ENCODE measurements at places on chromosomes 6 and 20.

DNA sequence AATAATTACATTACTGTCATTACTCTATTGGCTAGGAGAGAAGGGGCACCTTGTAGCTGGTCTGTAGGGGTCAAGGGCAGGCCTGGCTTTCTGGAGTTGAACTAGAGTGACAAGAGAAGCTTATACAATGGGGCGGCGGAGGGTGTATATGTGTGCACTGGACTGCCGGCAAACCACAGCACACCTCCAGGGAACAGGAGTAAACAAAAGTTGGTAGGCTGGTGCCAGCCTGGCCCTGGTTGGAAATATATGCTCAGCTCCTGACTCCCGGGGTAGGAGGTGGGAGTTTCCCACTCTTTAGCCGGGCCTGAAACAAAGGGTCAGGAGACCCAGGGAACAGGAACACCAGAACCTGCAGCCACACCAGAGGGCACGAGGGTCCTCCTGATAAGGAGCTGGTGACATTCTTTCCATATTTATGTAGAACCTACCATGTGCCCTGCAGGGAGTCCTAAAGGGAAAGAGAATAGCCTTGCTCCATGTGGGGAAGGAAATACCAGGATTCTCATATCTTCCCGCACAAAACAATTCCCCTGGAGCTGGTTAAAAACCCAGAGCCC is 5.1 kb downstream of the C6orf132 start:
- no peak for DNase-seq

- no peak for DNase-seq
These were observed 19.3 kb downstream of the AK9 start for GRCh38 chr6:109671733-109672132.

DNA sequence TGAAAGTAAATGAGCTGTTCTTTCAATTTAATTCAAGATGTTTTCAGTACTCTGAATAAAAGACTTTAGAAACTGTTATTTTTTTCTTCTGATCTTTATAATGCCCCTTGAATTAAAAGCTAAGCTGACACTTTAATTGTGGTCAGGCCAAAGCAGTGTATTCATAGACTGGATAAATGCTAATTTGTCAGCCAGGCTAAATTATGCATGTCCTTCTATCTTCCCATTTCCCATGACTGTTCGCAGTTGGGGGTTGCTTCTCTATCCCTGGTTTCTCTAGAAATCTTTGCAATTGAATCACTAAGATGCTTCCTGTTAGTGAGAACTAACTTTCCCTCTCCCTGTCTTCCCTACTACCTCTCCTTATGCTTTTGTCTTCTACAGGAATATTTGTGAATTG is 396.2 kb downstream of the RFPL4B start:
- DNase-seq = no peak

GRCh38 chr20:38215194-38216182 is 45.0 kb downstream of the KIAA1755 start:
- no peak for DNase-seq

DNA sequence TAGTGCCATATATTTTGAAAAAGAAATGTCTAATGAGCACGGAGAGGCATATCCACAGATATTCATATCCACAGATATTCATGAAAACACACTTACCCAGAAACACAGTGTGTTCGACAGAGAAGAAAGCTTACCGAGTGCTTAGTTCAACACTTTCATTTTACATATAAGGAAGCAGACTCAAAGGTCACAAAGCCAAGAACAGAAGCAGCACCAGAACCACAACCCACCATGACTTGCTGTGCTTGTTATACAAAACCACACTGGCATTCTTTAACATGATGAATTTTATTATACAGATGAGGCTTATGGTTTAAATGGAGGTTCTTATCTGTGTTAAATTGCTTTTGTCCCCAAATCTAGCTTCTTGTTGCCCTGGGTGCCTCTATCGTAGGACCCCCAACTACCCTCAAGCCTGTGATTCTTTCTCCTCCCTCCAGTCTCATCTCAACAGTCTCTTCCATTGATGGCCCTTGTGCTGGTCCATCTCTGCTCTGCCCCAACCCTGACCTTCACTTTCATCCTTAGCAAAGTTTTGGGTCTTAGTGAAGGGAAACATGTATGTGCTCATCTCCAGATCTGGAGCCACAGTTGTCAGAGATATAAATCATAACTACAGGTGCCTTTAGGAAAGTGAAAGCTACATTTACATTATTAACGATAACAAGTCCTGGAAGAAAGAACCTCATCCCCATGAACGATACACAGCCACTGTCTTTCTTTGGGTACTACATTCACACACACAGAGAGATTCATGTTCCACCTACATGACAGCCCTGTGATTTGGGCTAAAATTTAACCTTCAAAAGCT is 40.0 kb downstream of the SF3B5 start:
- DNase-seq = no peak

- DNase-seq = no peak
These were observed 355.3 kb downstream of the RNF144B start for GRCh38 chr6:18742406-18742805.

DNA sequence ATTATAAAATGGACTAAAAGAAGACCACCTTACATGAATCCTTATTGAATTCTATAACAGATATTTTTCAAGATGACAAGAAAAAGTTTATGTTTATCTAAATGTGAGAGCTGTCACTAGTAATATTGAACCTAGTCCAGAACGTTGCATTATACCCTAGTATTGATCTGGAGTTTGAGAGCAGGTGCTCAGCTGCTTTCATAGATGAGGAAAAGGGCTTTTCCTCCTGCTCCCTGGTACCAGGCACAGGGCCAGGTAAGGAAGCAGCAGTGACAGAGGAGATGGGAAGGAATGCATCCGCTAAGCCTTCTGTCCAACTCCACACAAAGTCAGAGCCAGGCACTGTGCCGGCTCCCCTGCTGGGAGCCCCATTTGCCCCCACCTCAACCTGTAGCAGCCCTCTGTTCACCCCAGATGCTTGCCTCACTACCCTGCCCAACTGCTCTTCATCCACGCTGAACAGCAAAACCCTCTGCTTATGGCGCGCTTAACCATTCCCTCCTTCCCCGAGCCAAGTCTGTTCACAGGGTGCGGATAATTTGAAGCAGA is 393.1 kb downstream of the FRK start:
- DNase-seq = no peak

DNA sequence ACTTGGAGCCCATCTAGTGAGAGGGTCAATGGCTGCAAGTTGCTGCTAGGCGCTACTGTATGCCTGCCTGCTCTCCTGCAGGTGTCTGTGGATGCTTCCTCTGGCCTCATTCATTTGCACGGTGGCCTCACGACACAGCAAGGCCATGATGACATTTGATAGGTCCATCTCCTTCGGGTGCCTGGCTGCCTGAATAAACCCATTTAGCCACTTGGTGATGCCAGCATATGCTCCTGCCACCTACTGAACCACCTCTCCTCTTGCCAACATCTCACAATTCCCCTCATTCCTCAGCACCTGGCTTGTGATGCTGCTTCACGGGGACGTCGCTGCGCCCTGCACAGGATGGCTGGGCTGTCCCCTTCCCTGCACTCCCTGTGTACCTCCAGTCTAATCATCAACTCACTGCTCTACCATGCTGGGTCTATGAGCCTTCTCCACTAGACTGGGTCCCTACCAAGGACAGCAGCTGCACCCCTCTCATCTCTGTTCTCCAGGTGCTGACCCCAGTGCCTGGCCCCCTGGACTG is 51.1 kb downstream of the AGPAT4 start:
- DNase-seq = no peak

GRCh38 chr20:60513141-60513540 is 554.9 kb downstream of the CDH26 start:
- DNase-seq = no peak

GRCh38 chr6:139064981-139065665 is 36.6 kb downstream of the ABRACL start:
- no peak for DNase-seq

- no peak for DNase-seq
These were observed 63.3 kb downstream of the TSPYL4 start for GRCh38 chr6:116190550-116190949.

DNA sequence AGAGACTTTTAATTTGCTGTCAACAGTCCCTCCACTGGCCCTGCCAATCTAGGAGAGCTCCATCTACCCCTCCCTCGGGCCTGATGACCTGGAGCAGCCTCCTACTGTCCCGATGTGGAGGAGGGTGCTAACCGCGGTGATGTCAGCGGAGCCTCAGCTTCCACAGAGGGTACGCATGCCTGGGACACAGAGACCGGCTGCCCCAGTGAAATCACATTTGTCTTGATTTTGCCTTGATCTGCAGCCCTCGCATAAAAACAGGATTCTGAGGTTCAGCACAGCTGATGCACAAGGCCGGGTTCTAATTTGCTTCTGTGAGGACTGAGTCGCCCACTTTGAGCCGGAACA is 77.6 kb downstream of the STK35 start:
- DNase-seq = no peak

DNA sequence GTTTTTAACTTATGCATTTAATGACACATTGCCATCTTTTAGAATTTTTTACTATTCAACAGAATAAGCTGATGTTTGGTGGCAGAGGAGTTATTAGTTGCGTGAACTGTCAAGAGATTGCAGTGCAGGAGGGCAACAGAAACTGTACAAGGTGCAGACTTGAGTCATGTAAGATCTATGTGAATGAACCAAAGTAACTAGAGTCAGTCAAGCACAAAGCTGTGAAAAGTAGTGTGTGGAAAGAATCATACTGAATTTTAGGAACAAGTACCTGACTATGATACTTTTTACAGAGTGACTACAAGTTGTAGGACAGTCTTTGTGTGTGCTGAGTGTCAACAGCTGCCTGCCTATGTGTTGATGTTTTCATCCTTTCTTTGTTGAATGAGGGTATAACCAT is 2.7 kb upstream of the C6orf163 start:
- DNase-seq = no peak

- DNase-seq = no peak
These were observed 480.7 kb downstream of the RFPL4B start for GRCh38 chr6:112827793-112828192.

- no peak for DNase-seq
These were observed 6.0 kb downstream of the MMP24OS start for GRCh38 chr20:35271904-35272303.

DNA sequence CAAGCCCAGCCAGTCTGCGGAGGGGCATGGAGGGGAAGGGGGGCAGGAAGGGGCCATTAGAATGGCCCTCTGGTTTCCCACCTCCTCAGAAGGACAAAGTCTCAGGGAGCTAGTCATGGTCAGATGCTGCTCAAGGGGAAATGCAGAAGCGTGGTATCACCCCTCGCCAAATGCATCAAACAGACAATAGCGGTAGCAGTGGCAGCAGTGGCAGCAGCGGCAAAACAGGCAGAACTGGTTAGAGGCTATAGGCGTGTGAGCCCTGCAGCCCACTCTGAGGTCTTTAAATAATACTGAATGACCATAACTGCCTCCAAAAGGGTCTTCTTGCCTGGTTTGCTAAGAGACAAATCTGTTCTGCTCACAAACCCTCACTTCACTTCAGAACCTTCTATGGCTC is 186.7 kb downstream of the TFAP2C start:
- no peak for DNase-seq

DNA sequence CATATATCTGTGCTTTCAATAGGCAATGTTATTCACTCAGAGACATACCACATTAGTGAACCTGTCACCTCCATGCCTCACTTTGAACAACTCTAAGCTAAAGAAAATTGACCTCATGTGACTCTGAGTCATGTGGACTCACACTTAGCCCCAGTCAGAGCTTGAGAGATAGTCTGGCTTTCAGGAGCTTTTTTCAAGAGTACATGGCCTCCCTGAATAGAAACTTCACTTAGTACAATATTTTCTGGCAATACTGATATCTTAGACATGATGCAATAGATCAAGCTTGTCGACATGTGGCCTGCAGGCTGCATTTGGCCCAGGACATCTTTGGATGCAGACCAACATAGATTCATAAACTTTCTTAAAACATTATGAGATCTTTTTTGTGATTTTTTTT is 8.5 kb downstream of the SPTLC3 start:
- no peak for DNase-seq

- no peak for DNase-seq
These were observed 256.2 kb upstream of the MANEA start for GRCh38 chr6:95321126-95321525.

All from T1000 (cell line).